Right renal cortex interstitium (tissue), 3 donors: ENCODE measurements at places on chromosomes 4 and X. TPM values are rescaled to one million over a fixed set of nuclear protein-coding genes. Genes with fewer than 3 reads are reported as not detected.

GRCh38 chr4:111919639-111920038, 225.6 kb upstream of the FAM241A start:
- no peak for DNase-seq

The GNRHR gene
- polyA plus RNA-seq = 0.36 TPM

DNA sequence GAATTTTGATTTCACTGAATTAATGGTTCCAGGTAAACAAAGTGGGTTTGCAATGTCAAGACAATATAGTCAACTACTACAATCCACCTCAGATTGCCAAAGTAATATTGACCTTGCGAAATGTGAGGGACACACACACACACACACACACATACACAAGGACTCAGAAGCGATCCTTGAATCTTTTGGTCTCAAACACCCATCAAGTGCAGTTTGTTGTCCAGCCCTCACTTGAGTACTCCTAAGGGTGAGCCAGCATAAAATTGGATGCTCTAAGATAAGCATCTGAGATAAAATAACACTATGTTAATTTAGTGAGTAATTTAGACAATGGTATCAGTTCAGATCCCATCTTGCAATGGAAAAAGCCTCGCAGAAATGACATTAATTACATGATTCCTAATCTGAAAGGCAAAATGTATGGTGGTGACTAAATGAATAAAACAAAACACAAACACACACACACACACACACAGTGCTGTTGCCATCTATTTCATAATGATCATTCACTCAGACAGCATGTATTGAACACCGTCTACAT, 102.5 kb downstream of the RASL11B start:
- DNase-seq = no peak

The ASMT gene
- not detected for polyA plus RNA-seq

GRCh38 chrX:109187473-109188168, 294.3 kb downstream of the GUCY2F start:
- no peak for DNase-seq

The STARD8 gene
- polyA plus RNA-seq = 19.3 TPM

DNA sequence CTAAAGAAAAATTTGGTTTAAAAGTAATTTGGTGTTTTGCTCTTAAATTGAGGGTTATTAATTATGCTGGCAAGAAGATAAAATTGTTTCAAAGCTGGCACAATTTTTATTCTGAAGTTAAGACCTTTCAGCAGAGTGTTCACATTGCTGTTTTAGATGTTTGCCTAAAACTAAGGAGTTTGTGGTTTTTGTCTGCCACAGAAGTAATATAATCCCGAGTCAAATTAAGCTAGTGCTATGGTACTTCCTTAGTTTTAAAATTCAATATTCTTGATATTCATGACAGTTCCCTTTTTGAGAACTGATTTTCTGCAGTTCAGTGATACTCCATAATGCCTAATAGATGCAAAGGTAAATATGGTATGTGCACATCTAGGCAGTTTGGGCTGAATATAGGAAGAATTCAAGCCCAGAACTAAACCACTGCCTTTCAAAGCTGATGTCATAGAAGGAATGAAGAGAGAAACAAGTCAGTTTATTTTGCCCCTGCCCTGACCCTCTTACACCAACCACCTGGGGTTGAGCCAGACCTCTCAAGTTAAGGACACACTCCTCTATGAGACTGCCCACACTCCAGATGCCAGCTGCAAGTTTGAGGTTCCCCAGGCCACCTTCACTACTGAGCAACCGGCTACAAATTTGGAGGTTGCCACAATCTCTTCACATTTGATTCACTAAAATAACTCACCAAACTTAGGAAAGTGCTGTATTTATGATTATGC, 32.1 kb upstream of the VEGFC start:
- DNase-seq = no peak

GRCh38 chr4:62771983-62772557, 1571.9 kb downstream of the ADGRL3 start:
- no peak for DNase-seq

DNA sequence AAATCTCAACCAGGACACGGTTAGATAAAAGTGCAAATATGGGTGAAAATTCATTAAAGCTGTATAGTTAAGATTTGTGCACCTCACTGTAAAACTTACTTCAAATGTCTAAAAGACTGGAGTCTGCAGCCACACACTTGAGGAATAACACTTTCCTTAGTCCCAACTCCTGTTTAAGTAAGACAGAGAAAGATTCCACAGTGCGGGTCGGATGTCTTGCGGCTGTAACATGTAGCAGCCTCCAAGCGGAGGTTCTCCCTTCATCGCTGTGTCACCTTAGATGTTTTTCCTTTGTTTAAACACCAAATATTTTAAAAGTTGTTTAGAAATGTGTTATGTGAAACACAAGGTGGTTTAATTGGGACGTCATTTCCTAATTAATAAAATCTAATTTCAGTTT, 905 bp upstream of the MAEA start:
- DNase-seq = no peak

DNA sequence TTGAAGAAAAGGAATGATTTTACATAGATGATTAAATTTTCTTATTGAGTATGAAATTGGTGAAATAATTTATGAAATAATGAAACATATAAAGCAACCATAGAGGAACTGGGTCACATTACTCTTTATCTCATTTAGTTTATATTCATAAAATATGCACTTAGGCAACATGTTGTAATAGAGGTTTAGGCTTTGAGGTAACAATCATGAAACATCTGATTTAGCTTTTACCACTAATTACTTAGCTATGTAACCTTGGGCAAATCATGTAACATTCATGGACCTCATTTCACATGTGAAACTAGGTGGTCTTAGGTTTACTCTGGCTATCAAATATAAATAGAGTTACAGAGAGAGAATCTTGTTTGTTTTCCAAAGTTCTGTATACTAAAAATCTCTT, 54.5 kb upstream of the SMARCA5 start:
- DNase-seq = no peak

DNA sequence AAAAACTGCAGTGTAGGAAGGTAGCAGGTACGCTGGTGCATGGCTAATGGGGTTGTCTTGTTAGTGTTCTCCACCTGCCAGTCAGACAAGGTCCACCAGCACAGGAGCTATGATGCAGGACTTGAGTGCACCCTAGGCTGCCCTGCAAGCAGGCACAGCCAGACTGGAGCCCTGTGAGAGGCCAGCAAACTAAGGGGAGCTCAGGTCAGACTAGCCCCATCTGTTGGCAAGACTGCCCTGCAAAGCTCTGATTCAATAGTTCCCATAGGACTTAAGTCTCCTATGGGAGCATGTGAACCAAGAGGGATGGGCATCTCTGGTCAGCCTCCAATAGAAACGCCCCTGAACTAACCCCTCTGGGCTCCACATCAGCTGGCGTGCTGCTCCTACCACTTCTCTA, 1307.3 kb downstream of the C4orf33 start:
- no peak for DNase-seq

GRCh38 chrX:3175659-3176438, 134.6 kb downstream of the ARSF start:
- no peak for DNase-seq
